Fibroblast of skin of left biceps (primary cell): ENCODE measurements at places on chromosomes 12 and 14.

GRCh38 chr12:93776581-93777018 is 99.4 kb downstream of the CRADD start:
- peak; percentile 97 for DNase-seq

- DNase-seq, result no peak
These were observed 77.7 kb downstream of the PLXNC1 start for GRCh38 chr12:94225947-94226630.

DNA sequence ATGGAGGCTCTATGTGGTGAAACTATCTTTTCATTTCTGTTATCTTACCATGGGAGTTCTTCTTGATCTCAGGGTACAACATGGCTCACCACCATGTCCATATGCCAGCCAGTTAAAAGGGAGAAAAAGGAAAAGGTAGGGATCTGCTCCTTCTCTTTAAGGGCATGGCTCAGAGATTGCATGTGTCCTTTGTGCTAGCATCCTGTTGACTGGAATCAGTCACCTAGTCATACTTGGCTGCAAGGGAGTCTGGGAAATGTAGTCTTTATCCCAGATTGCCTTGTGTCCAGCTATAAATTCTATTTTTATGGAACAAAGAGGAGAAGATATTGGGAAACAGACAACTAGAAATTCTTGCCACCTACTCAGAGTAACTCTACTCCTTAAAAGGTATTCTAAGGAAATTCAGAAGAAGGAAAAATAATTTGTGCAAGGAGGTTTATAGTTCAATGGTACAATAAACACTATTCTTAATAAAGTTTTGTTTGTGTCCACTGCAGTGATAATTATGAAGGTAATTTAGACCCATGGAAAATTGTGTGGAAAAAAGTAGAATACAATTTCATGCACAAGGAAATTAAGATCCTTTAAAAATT is 86.4 kb upstream of the RPH3A start:
- DNase-seq, result no peak

- DNase-seq, result no peak
These were observed 175.3 kb downstream of the KIF26A start for GRCh38 chr14:104313674-104314073.

DNA sequence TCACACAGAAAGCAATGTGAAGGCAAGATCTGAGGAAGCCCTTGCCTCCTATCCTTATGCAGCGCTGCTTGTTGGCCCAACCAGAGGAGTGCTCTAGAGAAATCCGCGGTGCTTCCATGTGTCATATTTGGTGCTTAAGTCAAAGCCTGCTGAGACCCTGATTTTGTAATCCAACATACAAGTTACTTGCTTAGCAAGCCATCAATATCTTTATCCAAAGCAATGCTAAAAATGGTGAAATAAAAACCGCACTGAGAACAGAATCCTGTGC is 250.0 kb downstream of the MED13L start:
- no peak for DNase-seq

- no peak for DNase-seq
These were observed 9.9 kb downstream of the ITGB7 start for GRCh38 chr12:53197011-53197640.

DNA sequence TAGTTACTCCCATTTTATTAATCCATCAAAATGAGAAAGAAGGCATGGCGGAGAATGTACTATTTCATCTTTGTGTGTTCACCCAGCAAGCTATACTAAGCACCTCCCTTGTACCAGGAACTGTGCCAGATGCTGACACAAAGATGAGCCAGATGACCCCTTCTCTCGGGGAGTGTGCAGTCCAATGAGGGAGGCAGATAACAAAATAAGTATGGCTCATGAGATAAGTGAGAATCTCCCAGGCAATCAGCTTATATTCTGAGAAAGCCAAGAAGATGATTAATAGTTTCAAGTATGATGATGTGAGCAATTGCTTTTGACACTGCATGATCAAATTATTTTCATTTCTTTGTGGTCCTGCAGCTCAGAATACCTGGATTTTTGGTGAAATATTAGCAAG is 1.3 kb upstream of the TMEM233 start:
- no peak for DNase-seq

GRCh38 chr12:24541193-24541871 is 407.6 kb downstream of the BCAT1 start:
- no peak for DNase-seq
